ENCODE measurements at places on chromosomes 7 and 10.
A peak's percentile ranks its signal among the peaks of the same experiment; 100 is the strongest.

- no peak for DNase-seq
Measured at GRCh38 chr10:107444443-107444842, 279.9 kb upstream of the SORCS1 start.

DNA sequence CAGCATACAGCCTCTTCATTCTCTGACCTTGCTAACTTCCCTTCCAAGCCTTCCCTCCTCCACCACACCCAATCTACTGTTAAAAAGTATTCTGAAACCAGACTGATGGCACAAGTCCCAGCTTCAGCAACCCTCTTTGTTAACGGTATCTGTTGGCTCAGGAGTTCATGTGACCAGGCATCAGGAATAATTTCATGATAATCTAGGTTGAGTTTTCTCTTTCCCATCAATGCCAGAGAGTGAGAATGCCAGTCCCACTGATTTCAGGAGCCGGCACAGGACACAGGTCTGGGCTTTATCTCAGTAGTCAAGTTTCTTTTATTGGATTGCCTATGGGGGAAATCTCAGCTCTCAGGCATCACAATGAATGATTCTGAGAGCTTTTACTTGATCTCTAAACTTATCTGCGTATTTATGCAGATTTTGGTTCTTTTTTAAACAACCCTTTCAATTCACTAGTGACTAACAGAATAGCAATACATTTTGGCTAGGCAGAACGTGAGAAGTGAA is 231.0 kb upstream of the LYZL1 start:
- DNase-seq, result no peak

DNA sequence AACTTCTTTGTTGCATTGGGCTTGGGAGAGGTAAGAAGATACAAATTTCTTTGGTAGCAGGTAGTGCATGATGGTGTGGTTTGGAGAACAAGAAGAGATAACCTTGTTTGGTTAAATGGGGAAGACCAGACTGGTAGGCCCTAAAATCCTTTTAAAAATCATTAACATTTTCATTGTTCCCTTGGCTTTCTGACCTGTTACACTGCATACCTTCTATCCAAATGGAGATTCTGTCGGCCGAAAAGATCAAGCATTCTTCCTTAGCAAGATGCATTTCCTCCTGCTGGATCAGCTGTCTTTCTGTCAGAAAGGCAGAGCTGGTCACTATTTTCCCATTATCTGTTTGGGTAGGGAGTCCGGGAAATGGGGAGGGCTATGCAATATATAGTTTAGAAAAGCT is 33.7 kb downstream of the AGK start:
- DNase-seq, result no peak

- no peak for DNase-seq
Measured at GRCh38 chr7:1170741-1171501, 10.9 kb upstream of the ZFAND2A start.

GRCh38 chr10:132375116-132375794 is 21.7 kb upstream of the PWWP2B start:
- DNase-seq, result no peak

GRCh38 chr10:71433768-71434744 is 37.3 kb downstream of the CDH23 start:
- DNase-seq, result no peak

- peak; percentile 38 for DNase-seq
Measured at GRCh38 chr7:117458977-117459583, 20.7 kb upstream of the CFTR start.

DNA sequence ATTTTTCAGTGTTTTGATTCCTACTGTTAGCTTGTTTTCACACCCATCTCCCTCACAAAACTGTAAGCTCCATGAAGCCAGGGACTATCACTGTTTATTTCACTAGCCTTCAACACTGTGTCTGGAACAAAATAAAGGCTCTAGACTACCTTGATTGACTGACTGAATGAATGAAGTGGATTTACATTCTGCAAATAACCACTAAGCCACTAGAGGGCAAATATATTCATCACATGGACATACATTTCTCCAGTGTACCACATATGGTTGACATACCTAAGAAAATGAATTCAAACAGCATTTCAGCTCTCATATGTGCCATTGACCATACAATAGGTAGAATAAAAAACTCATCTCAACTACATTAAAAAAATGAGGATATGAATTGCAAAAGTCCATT is 185.9 kb downstream of the RAB11FIP2 start:
- peak; percentile 46 for DNase-seq

DNA sequence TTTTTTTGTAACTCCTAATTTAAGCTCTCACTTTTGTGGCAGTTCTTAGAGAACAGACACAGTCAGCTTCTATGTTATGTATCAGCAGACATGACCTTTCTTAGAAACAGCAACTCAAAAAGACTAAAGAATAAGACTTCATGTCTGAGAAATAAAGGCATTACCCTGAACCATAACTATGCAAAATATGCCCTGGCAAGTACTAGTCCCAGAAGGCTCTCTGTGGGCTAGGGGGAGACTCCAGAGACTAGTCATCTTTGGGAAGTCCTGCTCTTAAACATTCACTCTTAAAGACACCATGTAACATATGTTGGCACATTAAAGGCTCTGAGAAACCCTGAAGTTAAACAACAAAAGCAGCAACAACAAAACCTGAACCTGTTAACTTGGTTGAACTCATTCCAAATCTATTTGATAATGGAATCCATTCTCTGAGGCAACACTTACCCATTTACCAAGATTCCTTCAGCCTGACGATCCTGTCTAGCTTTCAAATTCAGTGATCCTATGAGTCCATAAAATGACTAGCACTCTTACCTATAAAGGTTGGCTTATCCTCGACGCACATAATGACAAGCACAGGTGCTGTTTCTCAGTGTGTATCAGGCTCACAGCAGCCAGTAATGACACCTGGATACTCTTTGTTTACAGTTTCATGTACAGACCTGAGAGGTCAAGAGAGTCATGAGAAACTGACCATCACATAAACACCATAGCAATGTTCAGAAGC is 62.3 kb downstream of the OSBPL3 start:
- DNase-seq, result no peak

GRCh38 chr7:116226664-116227063 is 16.3 kb downstream of the TES start:
- DNase-seq, result no peak

DNA sequence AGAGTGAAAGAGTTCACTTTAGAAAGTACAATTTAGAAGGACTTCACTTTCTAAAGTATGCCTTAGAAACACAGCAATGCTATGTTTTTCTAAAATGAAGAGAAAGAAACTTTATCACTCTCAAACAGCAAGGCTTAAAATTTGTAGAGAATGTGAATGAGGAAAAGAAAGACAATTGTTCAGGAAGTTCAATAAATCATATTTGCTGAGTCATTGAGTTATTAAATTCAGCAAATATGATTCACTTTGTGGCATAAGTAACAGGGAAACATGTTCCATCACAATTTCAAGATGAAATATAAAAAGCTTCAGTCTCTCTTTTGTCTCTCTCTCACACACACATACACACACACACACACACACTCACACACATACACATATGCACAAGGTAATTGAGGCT is 187.9 kb downstream of the PCDH15 start:
- DNase-seq, result no peak

GRCh38 chr7:48305661-48306060 is 134.4 kb downstream of the ABCA13 start:
- DNase-seq, result no peak

DNA sequence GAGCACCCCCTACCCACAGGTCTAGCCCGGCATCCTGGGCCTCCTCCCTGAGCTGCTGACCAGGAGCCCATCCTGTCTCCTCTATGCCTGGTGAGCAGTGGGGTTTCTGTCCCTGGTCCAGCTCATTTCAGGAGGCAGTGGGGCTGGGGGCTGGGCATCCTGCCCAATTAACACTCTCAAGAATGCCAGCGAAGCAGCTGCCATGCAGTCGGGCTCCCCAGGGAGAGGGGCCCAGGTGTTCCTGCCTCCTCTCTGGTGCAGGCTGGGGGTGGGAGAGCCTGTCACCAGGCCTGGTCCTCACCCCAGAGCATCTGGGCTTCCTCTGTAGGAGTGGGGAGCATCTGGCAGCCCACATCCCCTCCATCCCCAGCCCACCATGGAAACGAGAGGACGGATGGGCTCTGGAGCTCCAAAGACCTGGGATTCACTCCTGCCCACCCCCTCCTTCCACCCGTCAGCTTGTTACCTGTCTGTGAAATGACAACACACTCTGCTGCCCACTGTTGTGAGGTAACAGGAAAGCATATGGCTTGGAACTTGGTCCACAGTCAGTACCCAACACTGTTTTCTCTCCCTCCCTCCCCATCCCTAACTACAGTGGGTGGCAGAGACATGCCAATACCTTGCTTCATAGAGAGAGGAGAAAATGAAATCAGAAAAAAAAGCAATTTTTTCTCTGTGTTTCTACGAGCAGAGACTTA is 69.1 kb downstream of the SLIT1 start:
- no peak for DNase-seq

DNA sequence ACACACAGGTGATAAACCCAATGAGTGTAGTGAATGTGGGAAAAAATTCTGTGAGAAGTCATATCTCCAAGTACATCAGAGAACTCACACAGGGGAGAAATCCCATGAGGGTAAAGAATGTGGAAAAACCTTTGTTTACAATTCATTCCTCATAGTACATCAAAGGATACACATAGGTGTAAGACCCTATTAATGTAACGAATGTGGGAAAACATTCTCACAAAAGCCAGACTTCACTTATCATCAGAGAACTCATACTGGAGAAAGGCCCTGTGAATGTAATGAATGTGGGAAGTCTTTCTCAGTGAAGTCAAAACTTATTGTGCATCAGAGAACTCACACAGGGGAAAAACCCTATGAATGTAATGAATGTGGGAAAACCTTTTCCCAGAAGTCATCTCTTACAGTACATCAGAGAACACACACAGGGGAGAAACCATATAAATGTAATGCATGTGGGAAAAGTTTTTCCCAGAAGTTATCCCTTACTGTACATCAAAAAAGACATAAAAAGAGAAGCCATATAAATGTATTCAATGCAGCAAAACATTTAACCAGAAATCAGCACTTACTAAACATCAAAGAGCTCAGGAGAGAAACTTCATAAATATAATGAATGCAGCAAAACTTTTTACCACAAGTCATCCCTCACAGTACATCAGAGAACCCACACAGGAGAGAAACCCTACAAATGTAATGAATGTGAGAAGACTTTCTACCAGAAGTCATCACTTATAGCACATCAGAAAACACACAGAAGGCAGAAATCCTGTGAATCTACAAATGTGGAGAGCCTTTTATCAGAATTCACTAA is 49.8 kb downstream of the ZNF239 start:
- DNase-seq, result no peak

DNA sequence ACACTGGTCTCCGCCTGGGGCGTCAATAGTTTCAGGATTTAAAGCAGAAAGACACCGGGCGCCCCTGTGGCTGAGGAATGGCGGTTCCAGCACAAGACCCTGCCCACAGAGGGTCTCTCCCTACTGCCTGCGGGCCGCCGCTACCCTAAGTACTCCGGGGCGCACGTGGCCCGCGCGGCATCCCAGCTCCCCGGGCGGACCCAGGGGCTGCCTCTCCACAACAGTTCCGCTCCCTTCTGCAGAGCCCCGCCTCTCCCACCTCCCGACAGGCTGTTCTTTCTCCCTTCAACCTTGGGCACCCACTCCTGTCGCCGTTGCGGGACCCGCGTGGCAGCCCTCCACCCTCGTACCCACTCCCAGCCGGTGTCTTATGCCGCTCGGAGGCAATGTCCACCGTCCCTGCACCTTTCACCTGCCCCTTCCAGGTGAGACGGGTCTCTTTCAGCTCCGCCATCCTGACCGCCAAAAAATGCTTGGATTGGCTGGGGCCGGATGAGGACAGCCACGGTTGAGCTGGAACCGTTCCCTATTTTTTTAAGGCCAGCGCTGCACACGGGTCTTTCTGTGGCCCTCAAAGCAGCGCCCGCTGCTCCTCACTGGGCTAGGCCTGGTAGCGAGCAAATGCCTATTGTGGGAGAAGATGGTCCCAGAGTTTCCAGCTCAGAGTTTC is 1.6 kb upstream of the NKX2-3 start:
- no peak for DNase-seq

DNA sequence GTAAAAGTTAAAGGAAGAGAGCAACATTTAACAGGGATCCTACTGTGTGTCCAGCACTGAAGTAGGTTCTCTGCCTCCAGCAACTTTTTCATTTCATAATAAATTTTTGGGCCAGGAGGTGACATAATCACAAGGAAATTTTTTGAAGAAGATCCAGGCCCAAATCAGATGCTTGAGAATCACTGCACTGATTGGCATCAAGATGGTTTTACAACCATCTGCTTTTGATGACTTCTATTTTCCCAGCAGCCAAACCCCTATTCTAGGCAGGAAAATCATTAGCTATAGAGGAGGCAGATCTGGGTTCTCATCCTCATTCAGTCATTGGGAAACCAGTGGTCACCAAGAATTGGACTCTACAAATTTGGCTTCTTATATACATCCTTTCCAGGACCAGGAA is 79.0 kb downstream of the ARL4A start:
- no peak for DNase-seq

- DNase-seq, result no peak
Measured at GRCh38 chr7:78377532-78377931, 579.0 kb downstream of the PHTF2 start.

GRCh38 chr10:48231699-48232315 is 42.7 kb downstream of the FRMPD2 start:
- no peak for DNase-seq

DNA sequence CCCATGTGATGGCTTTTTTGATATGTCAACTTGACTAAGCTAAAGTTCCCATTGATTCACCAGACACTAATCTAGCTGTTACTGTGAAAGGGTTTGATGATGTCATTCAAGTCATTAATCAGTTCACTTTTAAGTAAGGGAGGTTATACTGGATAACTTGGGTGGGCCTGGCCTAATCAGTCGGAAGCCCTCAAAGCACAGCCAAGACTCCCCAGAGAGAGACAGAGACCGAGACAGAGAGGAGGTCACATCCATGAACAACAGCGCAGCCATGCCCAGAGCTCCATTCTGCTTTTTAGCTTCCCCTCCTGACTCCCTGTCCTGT is 103.4 kb downstream of the TRIL start:
- DNase-seq, result no peak

GRCh38 chr7:28630350-28630749 is 218.0 kb downstream of the CREB5 start:
- DNase-seq, result no peak

- no peak for DNase-seq
Measured at GRCh38 chr10:61329854-61330253, 123.3 kb downstream of the TMEM26 start.

DNA sequence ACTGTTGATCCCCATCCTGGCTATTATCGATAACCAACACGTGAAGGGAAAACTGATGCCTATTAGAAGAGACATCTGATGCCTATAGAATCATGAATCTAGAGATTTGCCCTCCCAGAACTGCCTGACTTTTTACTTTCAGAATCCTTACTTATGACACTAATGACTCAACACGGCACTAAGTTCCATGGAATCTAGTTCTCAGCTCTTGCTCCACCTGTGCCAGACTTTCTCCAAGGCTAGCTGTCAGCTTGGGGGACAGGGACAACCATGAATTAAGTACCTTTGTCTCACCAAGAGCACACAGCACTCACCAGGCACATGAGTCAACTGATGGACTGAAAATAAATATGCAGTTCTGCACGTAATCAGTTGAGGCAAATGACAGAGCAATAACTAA is 184.2 kb downstream of the FRMD4A start:
- no peak for DNase-seq
